AG08395 (cell line): ENCODE measurements at places on chromosomes 16 and 17.

DNA sequence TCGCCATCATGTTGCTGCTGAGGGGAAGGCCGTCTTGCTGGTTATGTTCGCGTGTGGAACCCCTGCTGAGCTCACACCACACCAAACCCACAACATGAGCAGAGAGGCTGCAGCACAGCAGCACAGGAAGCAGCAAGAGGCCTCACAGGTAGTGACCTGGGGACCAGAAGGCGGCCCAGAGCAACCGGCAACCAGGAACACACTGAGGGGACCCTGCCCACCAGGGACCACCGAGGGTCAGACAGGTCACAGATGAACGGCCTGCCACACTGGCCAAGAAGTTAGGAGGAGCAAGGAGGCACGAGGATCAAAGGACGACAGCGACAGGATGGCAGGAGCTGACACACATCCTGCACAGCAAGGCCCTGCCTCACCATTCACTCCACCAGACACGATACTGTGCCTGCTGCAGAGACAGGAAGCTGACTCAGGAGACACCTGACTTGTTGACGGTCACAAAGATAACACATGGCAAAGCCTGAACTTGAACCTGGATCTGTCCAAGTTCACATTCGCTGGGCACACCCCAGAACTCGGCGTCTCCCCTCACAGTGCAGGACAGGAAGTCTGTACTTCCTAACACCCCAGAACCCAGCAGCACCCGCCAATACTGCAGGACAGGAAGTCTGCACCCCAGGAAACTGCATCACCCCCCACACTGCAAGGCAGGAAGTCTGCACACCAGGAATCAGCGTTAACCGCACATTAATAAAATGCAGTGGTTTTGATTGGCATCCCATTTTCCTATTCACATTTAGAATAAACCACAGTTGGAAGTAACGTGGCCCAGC is 98.5 kb downstream of the ZNF778 start:
- peak; percentile 78 for DNase-seq

DNA sequence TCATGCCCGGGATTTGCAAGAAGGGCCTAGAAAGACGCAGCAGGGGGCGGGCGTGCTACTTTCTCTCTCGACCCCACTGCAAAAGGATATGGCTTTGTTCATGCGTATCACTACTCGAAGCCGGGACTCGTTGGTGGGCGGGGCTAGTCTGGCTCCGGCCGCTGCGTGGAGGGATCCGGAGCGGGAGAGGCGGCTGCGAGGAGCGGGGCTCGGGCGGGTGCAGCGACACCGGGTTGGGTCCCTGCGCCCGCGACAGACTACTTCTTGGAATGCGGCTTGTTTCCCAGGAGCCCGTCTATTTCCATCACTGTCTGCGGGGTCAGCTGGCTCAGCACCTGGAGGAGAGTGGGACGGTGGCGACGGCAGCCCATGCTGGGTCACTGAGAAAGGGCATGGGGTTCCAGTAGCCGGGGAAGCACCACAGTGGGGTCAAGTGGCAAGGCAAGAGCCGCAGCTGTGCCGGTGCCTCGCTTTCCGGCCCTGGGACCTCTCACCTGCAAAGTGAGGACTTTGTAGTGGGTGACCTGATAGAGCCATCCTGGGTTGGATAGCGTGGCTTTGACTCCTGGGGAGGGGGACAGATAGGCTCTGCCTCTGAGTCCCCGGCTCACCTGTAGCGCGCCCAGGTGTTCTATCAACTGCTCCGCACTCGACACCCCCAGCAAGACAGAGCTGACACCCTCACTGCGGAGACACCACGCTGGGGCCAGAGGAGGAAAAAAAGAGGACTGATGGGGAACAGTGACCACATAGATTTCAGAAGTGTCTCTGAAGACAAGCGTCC is 6.6 kb downstream of the KCNAB3 start:
- DNase-seq: peak; percentile 83

GRCh38 chr16:55044201-55044975 is 113.7 kb downstream of the IRX5 start:
- DNase-seq: no peak

GRCh38 chr17:33944412-33944811 is 310.7 kb upstream of the CCL2 start:
- DNase-seq: no peak

GRCh38 chr16:76428858-76429257 is 151.7 kb downstream of the CNTNAP4 start:
- DNase-seq: no peak
